Cortex of kidney (tissue), 1 donor: ENCODE measurements at places on chromosomes 3 and 15.

GRCh38 chr3:16551342-16551976, 38.0 kb upstream of the RFTN1 start:
- DNase-seq = no peak

GRCh38 chr3:71503525-71504249, 79.8 kb downstream of the FOXP1 start:
- no peak for DNase-seq

DNA sequence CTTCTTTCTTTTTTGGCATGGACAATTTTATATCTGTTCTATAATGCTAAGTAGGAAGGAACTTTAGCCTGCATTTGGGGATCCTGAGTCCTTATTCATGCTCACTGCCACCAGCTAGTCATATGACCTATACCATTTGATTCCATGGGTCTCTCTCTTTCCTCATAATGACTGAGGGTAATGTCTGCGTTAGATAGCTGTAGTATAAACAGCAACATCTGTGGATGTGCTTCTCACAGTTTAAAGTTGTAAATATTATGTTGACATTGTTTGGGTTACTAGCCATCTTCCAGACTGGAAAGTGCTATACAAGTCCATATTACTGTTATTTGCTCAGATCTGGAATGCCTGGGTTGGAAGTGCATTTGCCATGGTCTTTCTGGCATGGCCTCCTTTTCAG, 274.9 kb upstream of the SEMA6D start:
- no peak for DNase-seq

DNA sequence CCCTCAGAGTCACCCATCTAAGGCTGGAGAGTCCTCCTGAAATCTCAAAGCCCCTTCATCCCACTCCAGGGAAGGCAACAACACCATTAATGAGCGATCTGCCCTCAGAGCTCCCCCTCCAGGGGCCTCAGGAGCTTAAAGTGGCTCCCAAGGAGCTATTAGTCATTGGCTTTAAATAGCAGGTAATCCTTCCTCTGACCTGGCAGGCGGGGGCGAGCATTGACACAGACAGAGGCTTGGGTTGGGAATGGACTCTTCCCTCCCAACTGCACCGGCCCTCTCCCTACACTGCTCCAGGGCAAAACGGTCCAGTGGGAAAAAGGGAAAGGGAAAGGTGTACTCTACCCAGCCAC, 1.4 kb downstream of the MFGE8 start:
- no peak for DNase-seq

- DNase-seq = no peak
Measured at GRCh38 chr3:13688824-13689223, 139.9 kb downstream of the FBLN2 start.
